Tongue (tissue), 3 donors: ENCODE measurements at places on chromosomes 4 and X. TPM values are rescaled to one million over a fixed set of nuclear protein-coding genes. Genes with fewer than 3 reads are reported as not detected.

Gene MMAA
- 7.4 TPM for total RNA-seq

Gene CUL4B
- total RNA-seq, result 37.2 TPM

Gene LNX1
- total RNA-seq, result 10.7 TPM

Gene FDCSP
- not detected for total RNA-seq

Gene RCHY1
- total RNA-seq, result 43.1 TPM

Gene FAT1
- 151 TPM for total RNA-seq

Gene IQCM
- not detected for total RNA-seq

Gene USP26
- total RNA-seq, result not detected

Gene SUPT20HL1
- not detected for total RNA-seq

Gene F8A2
- not detected for total RNA-seq

Gene TTC29
- 0.72 TPM for total RNA-seq

Gene PAGE5
- total RNA-seq, result not detected

Gene TMSB15C
- total RNA-seq, result 4.0 TPM

Gene PPP4R3C
- not detected for total RNA-seq

Gene TEX13D
- total RNA-seq, result not detected

Gene PAGE2B
- not detected for total RNA-seq

Gene PCSK1N
- 2.5 TPM for total RNA-seq

Gene MTNR1A
- total RNA-seq, result 0.21 TPM

Gene MAGEE1
- total RNA-seq, result 2.7 TPM

Gene P2RY4
- total RNA-seq, result 0.41 TPM

DNA sequence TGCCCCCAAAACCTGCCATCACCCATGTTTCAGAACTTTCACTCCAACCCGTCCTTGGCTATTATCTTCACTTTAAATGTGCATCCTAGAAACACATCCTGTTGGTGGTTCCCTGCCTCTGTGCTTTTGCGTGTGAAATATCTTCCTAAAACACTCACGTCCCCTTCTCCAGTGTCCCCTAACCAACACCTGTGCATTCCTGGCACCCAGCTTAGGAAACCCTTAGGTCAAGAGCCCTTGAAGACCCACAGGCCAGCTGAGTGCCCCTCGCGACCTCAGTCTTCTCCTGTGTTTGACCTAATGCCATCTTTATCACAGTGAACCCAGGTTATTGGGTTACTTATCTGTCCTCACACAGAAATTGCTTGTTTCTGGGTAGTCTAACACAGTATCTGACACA lies 117.6 kb downstream of the STK32B start:
- DNase-seq, result no peak

GRCh38 chr4:185966997-185967775 lies 101.8 kb upstream of the TLR3 start:
- no peak for DNase-seq

GRCh38 chr4:150061086-150061776 lies 17.0 kb upstream of the DCLK2 start:
- DNase-seq, result no peak

GRCh38 chr4:159178979-159179969 lies 76.4 kb downstream of the RAPGEF2 start:
- no peak for DNase-seq

DNA sequence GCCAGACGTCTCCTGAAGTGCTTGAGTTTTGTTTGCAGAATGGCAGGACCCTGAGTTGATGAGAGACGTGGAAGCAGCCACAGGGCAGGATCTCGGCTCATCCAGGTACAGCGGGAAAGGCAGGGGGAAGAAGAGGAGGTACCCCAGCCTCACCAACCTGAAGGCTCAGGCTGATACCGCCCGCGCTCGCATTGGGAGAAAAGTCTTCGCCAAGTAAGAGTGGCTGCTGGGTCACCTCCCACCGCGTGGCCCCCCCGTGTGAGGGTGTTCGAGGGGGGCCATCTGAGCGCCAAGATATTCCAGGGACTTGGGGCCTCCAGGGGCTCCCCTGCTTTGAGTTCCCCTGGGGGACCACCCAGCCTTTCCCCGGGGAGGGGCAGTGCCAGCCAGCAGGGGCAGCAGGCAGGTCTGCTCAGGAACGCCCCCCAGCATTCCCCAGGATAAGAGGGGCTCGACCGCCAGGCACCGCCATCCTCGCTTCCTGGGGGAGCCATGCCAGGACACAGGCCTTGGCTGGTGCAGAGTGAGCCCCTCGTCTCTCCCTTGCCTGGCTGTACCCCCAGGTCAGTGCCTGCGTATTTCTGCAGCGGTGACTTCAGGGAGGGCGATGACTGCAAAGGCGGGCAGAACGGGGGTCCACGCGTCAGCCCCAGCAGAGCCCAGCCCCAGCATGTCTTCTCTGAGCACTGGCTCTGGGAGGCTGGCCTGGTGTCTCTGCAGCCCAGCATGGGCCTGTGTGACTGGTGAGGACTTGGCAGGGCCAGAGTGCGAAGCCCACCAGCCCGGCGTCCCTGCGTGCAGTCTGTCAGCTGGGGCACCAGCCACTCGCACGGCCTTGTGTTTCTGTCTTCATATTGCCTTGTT lies 22.3 kb downstream of the NKX1-1 start:
- DNase-seq, result no peak

DNA sequence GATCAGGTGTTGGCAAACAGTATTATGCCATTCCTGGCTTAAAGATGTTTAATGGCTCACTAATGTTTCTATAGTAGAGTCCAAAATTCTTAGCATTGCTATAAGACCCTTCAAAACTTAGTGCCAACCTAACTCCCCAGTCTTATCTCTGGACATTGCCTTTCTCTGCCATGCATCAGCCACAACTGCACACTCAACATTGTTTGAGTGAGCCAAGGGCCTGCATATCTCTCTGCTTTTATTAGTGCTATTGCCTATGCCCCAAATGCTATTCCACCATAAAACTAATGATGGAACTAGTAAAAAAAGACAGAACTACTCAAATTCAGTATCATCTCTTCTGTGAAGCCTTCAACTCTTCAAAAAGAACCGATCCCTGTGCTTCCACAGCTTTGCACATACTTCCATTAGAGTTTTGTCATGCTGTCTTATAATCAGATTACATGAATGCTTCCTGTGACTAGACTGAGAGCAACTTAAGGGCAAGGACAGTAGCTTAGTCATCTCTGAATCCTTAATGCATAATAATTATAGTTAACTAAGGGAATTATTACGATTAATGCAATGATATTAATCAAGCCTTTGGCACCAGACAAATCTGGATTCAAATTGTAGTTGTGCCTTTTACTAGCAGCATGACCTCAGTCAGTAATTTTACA lies 53.7 kb downstream of the CHM start:
- DNase-seq, result no peak

GRCh38 chrX:57772637-57773036 lies 92.6 kb upstream of the NLRP2B start:
- DNase-seq, result no peak

- DNase-seq, result no peak
These were observed 23.1 kb upstream of the NAP1L5 start for GRCh38 chr4:88720451-88721428.

GRCh38 chrX:11367609-11368430 lies 74.6 kb downstream of the AMELX start:
- DNase-seq, result no peak

- no peak for DNase-seq
These were observed 48.2 kb upstream of the KDR start for GRCh38 chr4:55173580-55173979.

- no peak for DNase-seq
These were observed 196.0 kb upstream of the RBPJ start for GRCh38 chr4:26124753-26125321.

DNA sequence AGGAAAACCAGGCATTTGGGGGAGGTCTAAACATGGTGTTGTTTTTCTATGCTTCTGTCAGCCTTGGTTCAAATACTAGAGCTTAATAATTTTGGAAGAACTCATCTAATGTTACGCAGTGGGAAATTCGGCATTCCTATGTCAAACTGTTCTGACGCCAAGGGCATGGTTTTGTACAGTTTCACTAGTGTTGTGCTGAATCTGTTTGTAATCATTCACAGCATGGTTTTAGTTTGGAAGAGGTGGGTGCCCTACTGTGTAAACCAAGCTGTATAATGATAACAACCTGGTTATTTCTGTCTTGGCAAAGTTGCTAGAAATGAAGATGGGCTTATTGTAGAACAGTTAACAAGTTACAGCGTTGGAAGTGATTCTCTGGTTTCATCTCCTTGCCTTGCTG lies 5.2 kb downstream of the DDX3X start:
- no peak for DNase-seq

- no peak for DNase-seq
These were observed 60.1 kb downstream of the GATB start for GRCh38 chr4:151700566-151701316.

DNA sequence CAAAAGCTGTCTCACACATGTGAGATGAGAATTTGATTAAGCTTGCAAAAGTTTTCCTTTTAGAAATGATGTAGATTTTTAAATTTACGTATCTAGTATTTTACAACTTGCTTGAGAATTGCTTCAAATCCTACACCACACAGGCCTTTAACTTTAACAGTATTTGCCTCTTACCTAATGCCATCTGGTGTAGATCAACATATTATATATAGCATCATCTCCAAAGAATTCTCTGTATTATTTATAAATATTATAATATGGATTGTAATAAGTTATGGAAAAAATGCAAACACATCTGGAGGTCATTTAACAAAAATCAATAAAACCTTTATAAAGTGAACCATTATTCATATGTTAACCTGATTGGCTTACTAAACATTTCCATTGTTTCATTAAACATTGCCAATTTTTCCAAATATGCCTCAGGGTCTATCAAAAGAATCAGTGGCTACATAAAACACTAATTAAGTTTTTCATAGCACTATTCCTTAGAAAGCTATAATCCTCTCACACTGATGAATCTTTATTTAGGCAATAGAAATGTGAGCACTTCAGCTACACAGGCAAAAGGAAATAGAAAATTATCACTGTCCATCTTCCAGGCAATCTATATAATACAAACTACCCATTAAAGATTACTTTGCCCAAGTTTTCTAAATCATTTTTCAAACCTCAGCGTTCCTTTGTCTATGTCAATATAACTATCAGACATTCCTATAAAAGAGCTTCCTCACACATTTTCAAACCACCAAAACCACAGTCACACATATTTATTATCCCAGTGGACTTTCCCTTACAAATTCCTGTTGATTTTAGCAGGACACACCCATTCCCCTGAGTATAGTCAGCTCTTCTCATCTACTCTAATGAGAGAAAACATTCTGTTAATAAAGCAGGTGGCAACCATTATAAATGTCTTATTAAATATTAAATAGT lies 83.5 kb upstream of the INTU start:
- DNase-seq, result no peak

DNA sequence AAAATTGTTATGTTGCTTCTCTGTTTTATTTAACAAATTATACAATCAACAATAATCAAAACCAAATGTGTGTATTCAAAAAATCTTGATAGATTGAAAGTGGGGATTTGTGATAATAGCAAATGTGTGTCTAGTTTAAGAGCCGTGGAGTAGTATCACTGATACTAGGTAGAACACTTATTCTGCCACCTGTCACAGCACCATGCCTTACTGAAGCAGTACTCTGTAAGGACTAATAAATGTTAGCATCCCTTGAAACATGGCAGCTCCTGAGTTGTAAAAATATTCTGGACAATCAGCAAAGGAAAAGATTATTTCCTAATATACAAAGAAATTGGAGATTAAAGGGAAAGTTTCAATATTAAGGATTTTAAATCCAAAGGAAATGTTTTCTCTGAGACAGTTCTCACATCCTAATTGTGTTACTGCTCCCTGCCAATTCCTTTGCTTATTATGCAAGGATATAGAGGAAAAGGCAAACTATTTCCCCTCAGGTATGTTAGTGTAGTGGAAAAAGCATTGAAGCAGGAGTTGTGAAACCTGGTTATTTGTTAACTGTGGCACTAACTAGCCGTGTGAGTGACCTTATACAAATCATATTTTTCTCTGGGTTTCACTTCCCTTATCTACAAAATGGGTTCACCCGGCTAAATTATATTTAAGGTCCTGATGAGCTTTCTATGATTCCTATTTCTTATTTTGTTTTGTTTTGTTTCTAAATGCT lies 303.1 kb downstream of the ARHGAP24 start:
- DNase-seq, result no peak

GRCh38 chr4:80407246-80407645 lies 71.7 kb downstream of the CFAP299 start:
- peak; percentile 39 for DNase-seq

- DNase-seq, result no peak
These were observed 205.3 kb upstream of the ANXA3 start for GRCh38 chr4:78346222-78346621.

GRCh38 chrX:153556767-153557166 lies 39.3 kb downstream of the ATP2B3 start:
- DNase-seq, result no peak

- DNase-seq, result no peak
These were observed 608.6 kb upstream of the AADAT start for GRCh38 chr4:170698334-170698733.
